ENCODE measurements at places on chromosomes 6 and 20.
A peak's percentile ranks its signal among the peaks of the same experiment; 100 is the strongest.

DNA sequence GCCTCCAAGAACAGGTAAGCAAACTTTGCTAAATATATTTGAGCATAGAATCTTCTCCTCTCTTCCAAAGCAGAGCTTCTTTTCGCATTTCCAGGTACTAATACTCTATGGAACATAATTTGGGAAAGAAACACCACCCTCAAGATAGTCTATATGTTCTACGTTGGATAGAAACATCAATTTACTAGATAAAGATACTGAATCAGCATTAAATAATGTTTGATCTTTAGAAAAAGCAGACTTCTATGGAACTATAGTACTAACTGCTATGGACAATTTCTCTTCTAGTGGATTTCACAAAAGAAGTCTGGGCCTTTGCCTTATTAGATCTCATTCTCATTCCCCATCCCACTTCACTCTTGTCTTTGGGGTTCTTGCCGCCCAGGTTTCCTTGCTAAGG lies 103.0 kb downstream of the CDK19 start:
- no peak for DNase-seq

DNA sequence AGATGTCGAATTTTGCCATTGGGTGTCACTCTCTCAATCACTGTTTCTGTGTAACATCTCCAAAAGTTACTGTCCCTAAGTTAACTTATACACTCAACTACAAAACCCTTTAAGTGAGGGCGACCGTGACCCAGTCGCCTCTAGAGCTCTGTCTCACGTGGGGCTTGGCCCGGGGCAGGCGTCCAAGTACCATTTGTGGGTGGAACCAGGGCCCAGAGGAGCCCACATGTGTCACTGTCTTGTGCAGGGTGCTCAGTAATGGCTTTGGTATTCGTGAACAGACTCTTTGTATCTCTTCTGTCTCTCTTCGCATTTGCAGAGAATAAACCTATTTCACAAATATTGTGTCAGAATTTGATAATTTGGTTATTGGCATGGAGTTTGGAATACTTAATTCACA lies 109.9 kb upstream of the THBS2 start:
- no peak for DNase-seq

GRCh38 chr6:108966855-108967755 lies 118.9 kb downstream of the ARMC2 start:
- DNase-seq, result peak; percentile 24

GRCh38 chr6:154412106-154412820 lies 55.7 kb upstream of the IPCEF1 start:
- no peak for DNase-seq

DNA sequence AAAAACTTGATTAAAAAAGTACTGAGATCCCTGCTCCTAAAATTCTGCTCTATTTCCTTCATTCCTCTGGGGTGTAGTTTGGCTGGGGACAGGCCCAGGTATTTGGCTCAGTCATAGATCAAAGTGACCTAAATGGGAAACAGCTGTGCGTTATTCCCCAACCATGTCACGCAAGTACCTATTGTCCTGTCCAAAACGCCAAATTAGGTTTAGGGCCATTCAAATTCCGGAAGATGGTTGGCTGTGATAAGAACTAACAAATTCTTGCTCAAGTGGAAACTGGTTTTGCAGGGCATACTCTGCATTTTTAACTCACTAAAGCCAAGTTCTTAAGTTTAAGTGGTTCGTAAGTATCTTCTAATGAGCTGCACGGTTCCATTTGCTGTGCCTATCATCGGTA lies 147.6 kb upstream of the TMEM170B start:
- DNase-seq, result no peak

DNA sequence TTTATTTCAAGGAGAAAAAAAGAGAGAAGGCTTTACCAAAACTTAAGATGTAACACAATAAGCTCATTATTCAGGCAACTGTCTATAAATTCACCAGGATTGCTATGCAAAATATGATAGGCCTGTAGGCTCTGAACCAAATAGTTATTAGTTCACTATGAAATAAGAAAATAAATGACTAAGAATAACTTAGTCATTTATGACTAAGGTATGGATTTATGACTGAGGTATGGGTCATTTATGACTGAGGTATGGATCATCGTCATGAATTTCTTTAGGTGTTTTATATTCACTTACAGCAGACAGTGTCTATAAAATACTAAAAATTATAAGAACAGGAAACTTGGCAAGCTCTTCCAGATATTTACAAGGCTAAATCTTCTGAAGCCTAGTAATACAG lies 52.1 kb upstream of the SNX9 start:
- DNase-seq, result no peak

Measured in T-helper 2 cell treated with Interferon-gamma antibody and Interleukin-4, amounts not matched to agents 5 μg/mL and 100 μg/mL, for 36 hours (primary cell).